ENCODE measurements at places on chromosomes 11 and 22.

- no peak for DNase-seq
Observed at GRCh38 chr11:114099392-114100178, 40.1 kb downstream of the ZBTB16 start.

GRCh38 chr22:48522271-48522670, 1305.4 kb downstream of the BRD1 start:
- DNase-seq = no peak

DNA sequence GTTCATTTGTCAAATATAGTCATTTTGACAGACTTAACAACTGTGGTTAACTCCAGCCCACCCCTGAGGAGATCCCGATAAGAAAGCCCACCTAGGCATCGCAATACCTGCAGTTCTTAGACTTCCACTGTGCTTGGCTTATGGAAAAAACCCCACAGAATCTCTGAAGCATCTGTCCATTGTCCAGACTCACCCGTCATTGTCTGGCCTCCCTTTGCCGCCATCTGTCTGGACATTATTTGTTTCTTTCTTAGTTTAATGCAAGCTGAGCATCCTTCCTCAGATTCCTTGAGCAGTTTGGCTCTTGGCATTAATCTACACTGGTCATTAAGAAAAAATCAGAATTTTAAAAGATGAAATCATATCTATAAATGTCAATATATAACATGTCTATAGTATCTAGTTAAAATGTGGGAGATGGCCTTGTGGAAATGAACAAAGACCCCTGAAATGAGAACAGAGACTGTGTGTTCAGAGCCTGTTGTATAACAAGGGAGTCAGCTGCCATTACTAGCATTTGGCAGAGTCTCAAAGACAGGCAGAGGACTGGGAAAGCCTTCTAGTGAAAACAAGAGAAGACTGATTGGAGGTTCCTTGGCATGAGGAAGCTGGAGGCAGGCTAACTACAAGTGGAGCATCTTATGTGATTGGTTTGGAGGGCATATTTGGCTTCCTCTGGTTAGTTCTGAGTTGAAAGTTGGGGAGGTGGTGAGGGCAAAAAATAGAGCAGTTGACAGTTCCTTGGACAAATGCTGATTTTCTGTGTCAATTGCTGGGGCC, 80.4 kb downstream of the SPON1 start:
- no peak for DNase-seq

DNA sequence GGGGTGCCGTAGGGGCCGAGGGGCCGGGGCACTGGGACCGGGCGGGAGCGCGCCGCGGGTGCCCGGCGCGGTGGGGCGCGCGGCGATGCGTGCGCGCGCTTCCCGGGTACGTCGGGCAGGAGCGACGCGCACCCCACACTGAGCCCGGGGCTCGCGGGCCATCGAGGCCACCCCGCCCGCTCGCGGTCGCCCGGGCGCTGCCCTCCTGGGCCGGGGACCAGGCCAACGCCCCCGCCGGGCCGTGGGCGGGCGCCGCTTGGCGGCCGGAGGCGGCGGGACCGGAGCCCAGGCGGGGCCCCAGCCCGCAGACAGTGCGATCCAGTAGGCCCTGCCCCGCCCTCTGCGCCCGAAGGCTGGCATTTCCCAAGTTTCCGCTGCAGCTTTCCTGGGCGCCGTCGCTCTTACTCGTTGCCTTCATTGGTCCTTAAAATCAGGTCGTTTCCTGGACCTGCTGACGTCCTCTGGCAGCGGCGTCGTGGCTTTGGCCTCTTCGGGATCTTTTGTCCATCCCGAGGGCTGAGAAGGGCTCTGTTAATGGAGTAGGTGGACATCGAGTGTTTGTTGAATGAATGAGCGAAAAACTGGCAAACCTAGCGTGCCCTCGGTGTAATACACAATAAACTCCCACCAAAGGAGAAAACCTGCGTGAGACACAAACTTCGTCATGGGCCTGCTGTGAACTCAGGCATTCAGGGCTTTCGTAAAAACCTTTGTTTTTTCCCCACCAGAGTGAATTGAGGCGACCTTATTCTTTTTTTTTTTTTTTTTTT, 638 bp downstream of the PARVA start:
- no peak for DNase-seq

GRCh38 chr11:69485337-69486041, 4.0 kb downstream of the LINC01488 start:
- no peak for DNase-seq

- DNase-seq = no peak
Observed at GRCh38 chr11:87803748-87804147, 371.5 kb downstream of the RAB38 start.

DNA sequence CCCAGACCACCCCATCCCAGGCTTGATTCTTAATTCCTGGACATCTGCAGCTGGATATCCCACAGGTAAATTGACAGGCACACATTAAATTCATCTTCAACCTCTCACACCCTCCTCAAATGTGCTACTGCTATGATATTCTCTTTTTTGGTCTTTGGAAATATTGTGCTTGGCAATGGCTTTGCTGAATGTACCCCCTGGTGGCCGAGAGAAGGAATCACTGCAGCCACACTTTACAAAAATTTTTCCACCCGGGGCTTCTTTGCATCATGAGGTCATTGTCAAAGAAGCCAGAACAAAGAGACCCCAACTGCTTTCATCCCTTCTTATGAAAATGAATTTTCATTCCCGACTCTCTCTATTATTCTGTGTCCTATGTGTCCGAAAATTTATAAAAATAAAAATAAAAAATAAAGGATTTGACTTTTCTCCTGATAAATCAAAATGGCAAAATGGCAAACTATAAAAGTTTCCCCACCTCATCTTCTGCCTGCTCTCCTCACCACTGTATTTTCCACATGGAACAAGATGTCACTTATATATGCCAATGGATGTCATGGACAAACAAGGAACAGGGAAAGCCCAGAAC, 15.0 kb upstream of the CYB5R2 start:
- no peak for DNase-seq

DNA sequence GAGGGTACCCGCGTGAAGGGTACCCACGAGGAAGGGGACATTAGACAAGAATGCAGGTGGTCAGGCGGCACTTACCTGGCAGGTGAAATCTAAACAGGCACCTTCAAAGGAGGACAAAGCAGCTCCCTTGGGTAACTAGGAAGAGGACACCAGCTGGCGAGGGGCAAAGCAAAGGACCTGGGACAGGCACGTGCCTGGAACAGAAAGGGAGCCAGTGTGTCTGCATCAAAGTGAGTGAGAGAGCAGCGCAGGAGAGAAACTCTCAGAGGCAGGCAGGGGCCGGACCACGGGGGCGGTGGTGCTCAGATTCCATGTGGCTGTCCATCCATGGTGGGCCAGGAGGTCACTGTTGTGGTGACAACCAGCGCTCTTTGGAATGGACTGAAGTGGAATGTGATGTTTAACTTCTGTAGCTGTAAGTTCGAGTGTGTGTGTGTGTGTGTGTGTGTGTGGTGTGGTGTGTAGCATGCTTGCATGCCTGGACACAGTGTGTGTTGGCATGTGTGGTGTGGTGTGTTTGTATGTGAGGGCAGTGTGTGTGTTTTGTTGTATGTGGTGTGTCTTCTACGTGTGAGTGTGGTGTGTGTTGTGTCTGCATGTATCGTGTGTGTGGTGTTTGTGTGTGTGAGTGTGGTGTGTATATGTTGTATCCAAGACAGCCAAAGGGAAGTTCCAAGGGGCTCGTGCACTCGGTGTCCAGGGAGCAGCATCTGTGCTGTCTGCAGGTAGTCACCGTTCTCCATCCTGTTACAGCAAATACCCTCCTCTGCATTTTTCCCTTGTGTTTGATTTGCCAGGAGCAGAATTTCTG, 86.4 kb downstream of the CDKN1C start:
- DNase-seq = no peak
